ENCODE measurements at places on chromosomes 2 and 18.

- no peak for DNase-seq
These were observed 284.3 kb upstream of the CXCR4 start for GRCh38 chr2:136402281-136402680.

DNA sequence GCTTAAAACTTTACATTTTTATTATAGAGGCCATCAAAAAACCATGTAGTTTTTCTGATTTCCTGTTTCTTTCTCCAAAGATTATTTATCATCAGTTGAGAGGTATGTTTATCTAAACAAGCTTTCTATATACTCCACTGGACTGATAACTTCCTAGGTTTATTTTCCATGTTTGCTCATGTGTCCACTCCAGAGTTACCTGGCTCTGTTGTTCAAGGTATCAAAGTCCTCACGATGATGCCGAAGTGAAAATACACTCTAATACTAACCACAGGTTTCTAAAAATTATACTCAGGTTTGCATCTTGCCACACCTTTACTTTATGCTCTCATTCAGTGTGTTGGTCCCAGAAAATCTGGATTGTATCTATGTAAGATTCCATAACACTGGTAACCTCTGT is 287.9 kb upstream of the GULP1 start:
- DNase-seq, result no peak

GRCh38 chr2:240899468-240899865 is 3.5 kb upstream of the MAB21L4 start:
- no peak for DNase-seq

DNA sequence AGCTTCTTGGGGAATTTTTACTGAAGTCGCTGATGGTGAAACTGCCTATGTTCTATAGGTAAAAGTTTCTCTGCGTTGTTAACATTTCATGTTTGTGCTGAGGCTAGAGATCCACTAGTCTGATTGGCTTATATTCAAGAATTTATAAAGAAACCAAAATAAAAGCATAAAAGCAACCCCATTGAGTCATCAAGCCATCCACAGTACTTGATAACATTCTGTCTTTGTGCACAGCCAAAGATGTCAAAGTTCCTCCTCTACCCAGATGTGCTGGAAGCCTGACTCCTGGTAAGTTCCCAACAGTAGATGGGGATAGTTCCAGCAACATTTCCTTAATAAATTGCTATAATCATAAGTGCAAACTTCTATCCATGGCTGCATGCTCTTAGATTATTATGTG is 107.8 kb downstream of the TANC1 start:
- DNase-seq, result no peak

DNA sequence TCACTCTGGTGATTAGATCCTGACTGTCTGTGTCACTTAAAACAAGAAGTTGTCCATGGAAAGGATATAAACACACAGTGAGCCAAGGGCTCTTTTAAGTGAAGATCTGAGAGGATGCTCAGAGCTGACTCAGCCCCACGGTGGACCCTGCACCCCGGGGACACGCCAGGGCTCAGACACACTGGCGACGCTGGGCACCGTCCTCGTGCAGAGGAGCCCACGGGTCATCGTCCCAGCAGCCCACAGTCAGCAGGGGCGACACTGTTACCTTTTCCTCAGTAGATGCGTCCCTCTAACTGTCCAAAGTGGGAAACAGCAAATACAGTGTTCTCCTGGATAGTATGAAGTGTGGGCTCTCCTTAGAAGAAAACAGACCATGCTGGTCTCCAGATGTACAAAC is 225.6 kb downstream of the HDAC4 start:
- DNase-seq, result no peak

DNA sequence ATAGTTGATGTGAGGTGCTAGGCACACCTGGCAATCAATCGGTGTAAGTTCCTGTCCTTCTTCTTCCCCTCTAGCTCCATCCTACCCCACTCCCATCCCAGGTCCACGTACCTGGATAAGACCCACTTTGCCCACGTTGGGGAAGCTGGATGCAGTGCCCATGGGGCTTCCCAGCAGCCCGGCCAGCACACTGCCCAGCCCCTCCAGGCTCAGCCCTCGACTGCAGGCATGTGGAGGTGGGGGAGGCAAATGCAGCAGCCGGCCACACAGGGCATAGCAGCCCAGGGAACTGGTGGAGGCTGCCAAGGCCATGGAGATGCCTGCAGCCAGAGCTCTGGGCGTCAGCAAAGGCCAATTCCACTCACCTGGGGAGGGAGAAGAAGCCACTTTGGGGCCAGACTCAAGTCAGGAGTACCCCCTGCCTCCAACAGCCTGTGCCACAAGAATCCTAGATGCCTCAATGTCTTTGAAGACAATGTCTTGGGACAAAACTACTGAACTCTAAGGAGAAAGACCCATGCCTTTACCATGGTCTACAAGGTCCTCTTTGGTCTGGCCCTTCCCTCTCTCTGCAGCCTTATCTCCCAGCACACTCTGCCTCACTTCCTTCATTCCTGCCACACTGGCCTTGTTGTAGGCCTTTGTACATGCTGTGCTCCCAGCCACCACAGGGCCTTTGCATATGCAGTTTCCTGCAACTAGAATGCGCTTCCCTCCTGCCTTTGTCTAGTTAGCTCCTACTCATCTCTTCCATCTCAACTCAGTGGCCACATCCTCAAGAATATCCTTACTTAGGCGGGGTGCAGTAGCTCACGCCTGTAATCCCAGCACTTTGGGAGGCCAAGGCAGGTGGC is 4.5 kb downstream of the SLC23A3 start:
- no peak for DNase-seq

GRCh38 chr2:15640261-15640711 is 48.6 kb downstream of the DDX1 start:
- DNase-seq, result no peak

DNA sequence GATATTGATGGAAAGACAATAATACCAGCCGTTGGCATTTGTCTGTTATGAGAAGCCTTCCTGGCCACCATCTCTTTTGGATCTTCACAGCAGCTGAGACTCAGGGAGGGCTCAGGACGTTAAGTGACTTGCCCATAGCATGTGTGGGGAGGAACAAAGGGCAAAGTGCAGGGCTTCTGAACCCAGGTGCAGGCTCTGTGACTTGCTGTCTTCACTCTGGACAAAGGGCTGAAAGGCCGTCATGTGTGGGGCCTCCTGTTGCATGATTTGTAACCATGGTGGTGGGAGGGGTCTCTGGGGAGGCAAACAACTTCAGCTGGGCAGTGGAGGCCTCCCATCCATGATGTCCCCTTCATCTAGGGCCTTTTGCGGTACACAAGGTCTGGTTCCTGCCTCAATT is 65.5 kb upstream of the SIX2 start:
- no peak for DNase-seq

- DNase-seq, result no peak
These were observed 103.2 kb upstream of the MMADHC start for GRCh38 chr2:149690825-149691224.

- DNase-seq, result no peak
These were observed 116.5 kb downstream of the PMS1 start for GRCh38 chr2:189900726-189901125.

GRCh38 chr2:5618271-5618670 is 73.9 kb upstream of the SOX11 start:
- DNase-seq, result no peak

DNA sequence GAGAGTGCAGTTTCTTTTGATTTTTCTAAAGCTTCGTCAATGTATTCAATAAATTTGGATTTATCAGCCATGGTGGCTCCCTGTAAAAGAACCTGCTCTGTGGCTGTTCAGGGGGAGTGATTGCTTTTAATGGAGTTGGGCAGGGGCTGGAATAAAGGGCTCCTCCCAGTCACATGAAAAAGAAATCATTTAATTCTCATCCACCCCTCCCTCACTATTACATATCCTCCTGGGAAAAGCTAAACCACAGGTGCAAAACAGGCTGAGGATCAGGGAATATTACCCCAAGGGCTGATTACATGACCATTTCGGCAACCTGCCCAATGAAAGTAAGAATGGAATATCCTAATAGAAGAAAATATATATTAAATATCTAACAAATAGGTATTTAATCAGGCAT is at the start of gene SULT6B1:
SULT6B1 (minus strand) TSS at position 101 of the 400 bp plus-strand sequence; CDS start at position 71, 30 bp downstream.
- no peak for DNase-seq

DNA sequence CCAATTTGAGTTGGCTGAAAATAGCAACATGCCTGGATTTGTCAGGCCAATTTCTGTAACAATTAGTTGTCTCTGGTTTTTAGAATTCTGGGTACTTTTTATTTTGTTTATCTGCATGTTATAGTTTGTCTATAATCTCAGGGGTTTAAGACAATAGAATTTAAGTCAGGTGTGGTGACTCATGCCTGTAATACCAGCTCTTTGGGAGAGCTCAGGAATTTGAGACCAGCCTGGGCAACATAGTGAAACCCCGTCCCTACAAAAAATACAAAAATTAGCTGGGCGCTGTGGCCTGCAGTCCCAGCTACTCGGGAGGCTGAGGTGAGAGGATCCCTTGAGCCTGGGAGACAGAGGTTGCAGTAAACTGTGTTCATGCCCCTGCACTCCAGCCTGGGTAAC is 114.4 kb upstream of the GLS start:
- no peak for DNase-seq

DNA sequence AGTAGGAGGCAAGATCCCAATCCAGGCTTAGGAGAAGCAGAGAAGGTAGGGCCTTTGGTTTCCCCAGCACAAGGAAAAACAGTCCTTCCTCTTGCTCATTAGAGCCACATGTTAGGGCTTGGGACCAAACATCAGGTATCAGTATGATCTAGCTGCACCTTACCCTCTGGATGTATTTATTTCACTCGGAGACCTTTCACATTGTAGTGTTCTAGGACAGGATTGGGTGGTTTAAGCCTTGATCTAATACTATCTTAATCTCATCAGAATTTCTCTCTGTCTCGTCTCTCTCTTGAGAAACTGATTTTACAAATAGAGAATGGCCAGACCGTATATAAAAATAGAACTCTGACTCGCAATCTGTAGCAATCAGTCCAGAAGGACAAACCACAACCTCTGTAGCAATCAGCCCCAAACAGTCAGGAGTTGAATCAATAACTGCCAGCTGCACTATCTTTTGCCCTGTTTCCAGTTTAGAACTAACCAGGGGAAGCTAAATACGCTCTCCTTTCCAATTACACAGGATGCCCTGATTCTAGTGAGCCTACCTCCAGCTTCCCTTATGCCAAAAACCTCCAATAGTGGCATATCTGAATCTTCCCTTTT is 207.1 kb downstream of the TDRD15 start:
- DNase-seq, result no peak

GRCh38 chr2:75862547-75862946 is 151.8 kb upstream of the GCFC2 start:
- no peak for DNase-seq

GRCh38 chr2:205865056-205865455 is 182.8 kb downstream of the NRP2 start:
- no peak for DNase-seq

GRCh38 chr2:143588746-143589145 is 459.5 kb downstream of the ARHGAP15 start:
- DNase-seq, result no peak

DNA sequence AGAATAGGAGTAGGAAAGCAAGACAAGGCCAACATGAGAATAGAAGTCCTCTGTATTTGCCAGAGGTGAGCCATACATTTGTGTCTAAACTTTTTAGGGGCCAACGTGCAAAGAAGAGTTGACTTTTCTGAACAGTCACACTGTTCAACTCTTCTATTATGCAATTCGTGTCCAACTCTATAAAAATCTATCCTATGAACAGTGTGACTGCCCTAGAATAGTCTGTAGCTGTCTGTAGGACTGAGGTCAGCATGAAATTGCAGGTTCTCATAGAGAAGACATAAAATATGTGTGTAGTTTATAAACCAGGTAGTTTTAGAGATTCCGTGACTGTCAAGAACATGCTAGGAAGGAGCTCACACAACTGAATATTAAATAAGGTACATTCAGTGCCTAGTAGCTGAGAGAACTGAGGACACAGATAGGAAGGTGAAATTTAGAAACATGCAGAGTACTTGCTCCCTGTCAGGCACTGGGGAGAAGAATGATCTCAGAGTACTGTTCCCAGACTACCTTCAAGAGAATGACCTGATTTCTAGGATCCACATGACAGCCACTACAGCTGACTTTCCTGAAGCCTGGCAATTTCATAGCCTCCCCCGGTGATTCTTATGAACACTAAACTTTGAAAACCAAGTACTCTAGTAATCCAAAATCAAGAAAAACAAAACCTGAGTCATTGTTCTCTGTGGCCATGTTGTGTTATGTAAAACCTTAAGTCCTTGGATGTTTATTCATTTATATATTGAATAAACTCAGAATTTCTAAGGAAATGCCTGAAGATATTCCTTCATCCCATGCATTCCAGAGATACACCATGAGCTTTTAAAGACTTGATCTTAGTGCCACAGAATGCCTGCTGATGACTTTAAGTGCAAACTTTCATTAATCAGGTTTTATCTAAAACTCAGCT is 201.5 kb upstream of the BOD1L2 start:
- no peak for DNase-seq

- DNase-seq, result no peak
These were observed 153.9 kb upstream of the ERBB4 start for GRCh38 chr2:212692466-212692865.

DNA sequence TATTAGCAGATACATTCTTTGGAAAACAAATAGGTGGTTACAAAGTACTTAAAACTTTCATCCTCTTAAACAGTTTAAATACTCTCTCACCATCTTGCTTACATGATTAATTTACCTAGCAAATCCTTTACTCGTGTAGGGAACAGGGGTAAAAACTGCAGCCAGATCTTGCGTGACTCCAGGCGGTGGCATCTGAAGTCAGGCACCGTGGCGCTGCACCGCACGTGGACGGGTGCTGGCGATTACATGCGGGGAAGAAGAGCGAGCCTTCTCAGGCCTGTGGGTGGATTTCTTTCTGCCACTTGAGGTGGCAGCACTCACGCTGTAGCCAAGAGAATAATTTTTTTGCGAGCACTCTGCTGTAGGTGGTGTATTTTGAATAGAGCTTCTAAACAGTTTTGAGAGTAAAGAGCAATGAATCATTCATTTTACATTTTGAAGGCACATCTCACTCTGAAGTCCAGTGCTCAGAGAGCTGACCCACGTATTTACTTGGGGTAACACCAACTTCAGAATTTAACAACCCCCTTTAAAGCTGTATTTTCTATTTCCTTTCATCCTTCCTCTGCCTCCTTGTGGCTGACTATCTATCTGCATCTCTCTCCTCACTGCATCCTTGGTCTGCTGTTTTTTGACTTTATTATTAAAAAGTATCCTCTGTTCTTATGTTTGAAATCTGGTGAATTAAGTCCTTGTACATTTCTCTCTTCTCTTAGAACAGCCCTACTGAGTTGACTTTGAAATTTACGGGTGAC is 68.9 kb downstream of the EPAS1 start:
- no peak for DNase-seq

GRCh38 chr2:28419443-28420270 is 27.0 kb downstream of the FOSL2 start:
- no peak for DNase-seq

DNA sequence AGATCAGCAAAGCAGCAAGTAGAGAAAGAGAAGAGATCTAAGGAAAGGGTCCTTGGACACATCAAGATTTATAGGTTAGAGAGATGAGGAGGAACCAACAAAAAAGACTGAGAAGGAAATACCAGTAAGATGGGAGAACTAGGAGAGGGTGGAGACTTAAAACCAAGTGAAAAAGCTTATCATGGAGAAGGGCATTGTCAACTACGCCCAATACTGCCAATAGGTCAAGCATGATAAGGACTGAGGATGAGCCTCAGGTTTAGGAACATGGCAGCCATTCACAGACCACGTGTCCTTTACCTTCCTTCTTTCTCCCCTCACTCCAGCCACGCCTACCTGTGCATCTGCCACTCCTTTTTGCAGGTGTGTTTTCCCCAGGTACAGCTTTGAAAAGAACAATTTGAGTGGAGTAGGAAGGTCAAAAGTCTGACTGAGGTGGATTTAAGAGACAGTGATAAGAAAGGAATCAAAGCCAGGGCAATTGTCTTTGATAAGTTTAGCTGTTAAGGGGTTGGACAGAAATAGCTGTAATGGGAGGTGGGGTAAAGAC is 238.7 kb downstream of the STK39 start:
- no peak for DNase-seq

GRCh38 chr18:26477828-26478466 is 70.4 kb downstream of the KCTD1 start:
- DNase-seq, result no peak
